ENCODE measurements at places on chromosomes 2 and 18. TPM values are rescaled to one million over a fixed set of nuclear protein-coding genes. Genes with fewer than 3 reads are reported as not detected.

The WBP1 gene
- total RNA-seq: 38.1 TPM

The GREB1L gene
- total RNA-seq: 6.0 TPM

The CCDC148 gene
- total RNA-seq: 1.6 TPM

GRCh38 chr2:8737571-8738175 lies 55.8 kb downstream of the ID2 start:
- no peak for DNase-seq
- H3K36me3 ChIP-seq: peaks cover 3% of the 10 kb centered on the region
- no peak overlapping the region for H3K27ac ChIP-seq
- H3K4me3 ChIP-seq: no peak overlapping the region
- H3K4me1 ChIP-seq: no peaks in the 10 kb centered on the region
- no peaks in the 10 kb centered on the region for H3K27me3 ChIP-seq

The CACNB4 gene
- 14.3 TPM for total RNA-seq

DNA sequence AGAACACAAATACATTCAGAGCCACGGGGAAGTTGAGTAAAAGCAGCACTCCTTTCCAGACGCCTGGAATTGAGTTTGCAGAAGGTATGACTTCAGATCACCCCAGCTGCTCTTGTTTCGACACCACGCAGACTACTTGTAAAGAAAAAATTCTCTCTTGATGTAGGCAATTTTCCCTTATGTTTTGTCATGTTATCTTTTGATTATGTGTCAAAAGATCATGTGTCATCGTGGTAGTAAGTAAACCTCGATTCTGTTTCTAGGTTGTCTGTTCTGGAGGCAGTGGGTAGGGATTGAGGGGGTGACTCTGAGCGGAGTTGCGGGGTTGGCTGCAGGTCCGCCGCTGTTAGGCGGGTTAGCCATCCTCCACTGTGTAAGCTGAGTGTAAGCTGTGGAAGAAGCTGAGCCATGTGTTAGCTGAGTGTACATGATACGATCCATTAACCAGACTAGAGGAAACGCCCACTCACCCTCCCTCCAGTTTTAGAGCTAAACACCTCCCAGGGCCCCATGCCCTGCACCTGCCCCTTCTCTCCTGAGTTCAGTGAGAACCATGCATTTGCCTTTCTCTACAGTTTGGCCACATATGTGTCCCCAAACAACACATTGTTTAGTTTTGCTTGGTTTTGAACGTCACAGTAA lies 181.8 kb downstream of the SNTG2 start:
- no peak overlapping the region for H3K27ac ChIP-seq
- no peaks in the 10 kb centered on the region for H3K27me3 ChIP-seq
- H3K4me1 ChIP-seq: no peaks in the 10 kb centered on the region
- H3K4me3 ChIP-seq: no peak overlapping the region
- no peaks in the 10 kb centered on the region for H3K36me3 ChIP-seq
- DNase-seq: no peak

- no peaks in the 10 kb centered on the region for H3K4me1 ChIP-seq
- no peaks in the 10 kb centered on the region for H3K36me3 ChIP-seq
- DNase-seq: no peak
- H3K27me3 ChIP-seq: no peaks in the 10 kb centered on the region
- H3K4me3 ChIP-seq: no peak overlapping the region
Observed at GRCh38 chr18:67143028-67143427, 373.5 kb downstream of the DSEL start.

GRCh38 chr2:119429225-119429981 lies 2.3 kb upstream of the TMEM37 start:
- H3K27me3 ChIP-seq: no peaks in the 10 kb centered on the region
- no peak overlapping the region for H3K4me3 ChIP-seq
- no peaks in the 10 kb centered on the region for H3K36me3 ChIP-seq
- H3K27ac ChIP-seq: no peak overlapping the region
- H3K4me1 ChIP-seq: no peaks in the 10 kb centered on the region
- no peak for DNase-seq

The ACP1 gene
- 56.5 TPM for total RNA-seq

DNA sequence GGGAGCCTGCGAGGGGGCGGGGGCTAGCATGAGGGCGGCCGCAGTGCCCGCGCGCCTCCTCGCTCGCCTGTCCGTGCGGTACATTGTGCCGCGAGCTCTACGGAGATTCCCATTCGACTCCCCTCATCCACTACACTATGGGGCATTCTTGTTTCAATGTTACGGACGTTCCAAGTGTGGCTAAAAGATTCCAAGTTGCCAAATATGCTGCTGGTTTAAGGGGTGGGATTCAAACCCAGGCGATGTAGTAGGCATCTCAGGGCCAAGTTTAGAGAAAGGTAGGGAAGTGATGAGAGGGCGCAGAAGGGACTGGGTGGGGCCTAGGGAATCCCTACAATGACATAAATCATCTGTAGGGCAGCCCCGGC lies 10.0 kb upstream of the CRYBA2 start:
- no peaks in the 10 kb centered on the region for H3K27me3 ChIP-seq
- H3K4me3 ChIP-seq: no peak overlapping the region
- DNase-seq: no peak
- no peaks in the 10 kb centered on the region for H3K4me1 ChIP-seq
- no peak overlapping the region for H3K27ac ChIP-seq
- no peaks in the 10 kb centered on the region for H3K36me3 ChIP-seq

GRCh38 chr2:182971820-182972547 lies 66.3 kb downstream of the NCKAP1 start:
- H3K27me3 ChIP-seq: no peaks in the 10 kb centered on the region
- no peak overlapping the region for H3K4me3 ChIP-seq
- no peak overlapping the region for H3K27ac ChIP-seq

- no peaks in the 10 kb centered on the region for H3K27me3 ChIP-seq
- DNase-seq: no peak
- H3K36me3 ChIP-seq: no peaks in the 10 kb centered on the region
- H3K27ac ChIP-seq: no peak overlapping the region
- no peaks in the 10 kb centered on the region for H3K4me1 ChIP-seq
Observed at GRCh38 chr2:137957033-137957432, 7.2 kb upstream of the HNMT start.

DNA sequence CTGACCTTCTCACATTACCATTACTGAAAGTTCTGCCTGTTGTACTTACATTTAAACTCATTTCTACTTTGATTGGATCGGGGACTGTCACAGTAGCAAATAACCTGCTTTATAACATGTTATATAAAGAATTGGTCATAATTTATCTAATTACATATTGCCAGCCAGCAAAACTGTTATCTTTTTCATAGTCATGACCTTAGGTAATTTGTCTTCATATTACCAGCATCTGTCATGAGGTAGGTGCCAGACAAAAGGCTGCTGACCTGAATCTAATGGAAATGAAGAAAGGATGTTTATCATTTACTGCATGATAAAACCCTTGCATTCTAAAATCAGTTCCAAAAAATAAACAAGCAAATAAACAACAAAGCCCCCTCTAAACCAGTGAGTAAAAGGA lies 89.4 kb upstream of the LRP1B start:
- H3K36me3 ChIP-seq: no peaks in the 10 kb centered on the region
- no peak overlapping the region for H3K27ac ChIP-seq
- no peaks in the 10 kb centered on the region for H3K4me1 ChIP-seq
- peaks cover 2% of the 10 kb centered on the region for H3K27me3 ChIP-seq
- no peak overlapping the region for H3K4me3 ChIP-seq

GRCh38 chr18:74060579-74060978 lies 87.1 kb downstream of the FBXO15 start:
- H3K27me3 ChIP-seq: no peaks in the 10 kb centered on the region
- H3K4me1 ChIP-seq: no peaks in the 10 kb centered on the region
- no peak for DNase-seq
- no peak overlapping the region for H3K27ac ChIP-seq

DNA sequence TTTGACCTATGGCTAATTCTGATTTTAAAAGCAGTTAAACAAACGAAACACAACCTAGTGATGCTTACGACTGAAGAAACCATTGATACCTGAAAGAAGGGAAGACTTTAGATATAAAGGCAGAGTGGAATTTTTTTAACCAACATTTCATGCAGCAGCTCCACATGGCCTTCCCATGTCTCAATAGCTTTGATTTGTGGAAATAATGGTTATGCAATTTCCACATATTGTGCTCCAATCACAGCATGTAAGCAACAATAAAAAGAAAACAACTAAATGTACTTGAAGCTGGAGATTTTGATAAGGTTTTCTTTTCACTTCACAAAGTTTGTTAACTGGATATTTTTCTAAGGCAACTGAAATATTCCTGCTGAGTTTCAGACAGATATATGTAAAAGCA lies 82.0 kb upstream of the SLC39A10 start:
- no peak overlapping the region for H3K27ac ChIP-seq
- H3K4me1 ChIP-seq: no peaks in the 10 kb centered on the region

DNA sequence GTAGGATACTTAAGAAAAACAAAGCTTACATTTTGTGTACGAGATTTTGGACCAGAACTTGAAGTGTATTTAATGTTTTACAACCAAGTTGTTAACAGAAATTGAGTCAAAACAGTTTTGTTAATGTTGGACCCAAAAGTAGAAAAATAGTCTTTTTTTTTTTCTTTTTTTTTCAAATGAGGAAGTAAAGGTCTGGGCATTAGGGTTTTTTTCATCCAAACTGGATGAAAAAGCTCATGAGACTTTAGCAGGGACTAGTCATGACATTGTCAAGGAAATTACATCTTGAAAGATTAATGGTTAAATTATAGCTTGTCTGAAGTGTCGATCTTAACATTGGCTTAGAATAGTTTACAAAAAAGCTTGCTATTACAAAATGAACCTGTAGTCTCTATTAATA lies 32.3 kb downstream of the CCNT2 start:
- H3K4me1 ChIP-seq: no peaks in the 10 kb centered on the region
- no peak overlapping the region for H3K4me3 ChIP-seq
- H3K27ac ChIP-seq: no peak overlapping the region

DNA sequence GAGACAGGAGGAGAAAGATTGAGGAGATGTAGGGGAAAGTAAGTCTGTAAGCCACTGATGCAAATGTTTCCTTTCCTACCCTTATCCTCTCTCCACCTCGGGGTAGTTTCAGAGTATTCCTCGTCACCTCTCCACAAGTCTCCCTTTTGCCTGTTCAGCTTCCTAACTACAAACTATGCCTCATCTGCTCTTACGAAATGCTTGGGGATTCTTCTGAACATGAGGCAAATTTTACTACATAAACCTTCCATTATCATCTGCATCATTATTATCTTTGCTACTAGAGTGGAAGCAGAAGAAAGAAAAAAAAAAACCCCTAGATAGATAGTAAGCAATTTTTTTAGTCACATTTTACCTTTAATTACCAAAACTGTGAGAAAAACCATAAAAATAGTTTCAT lies 43.1 kb upstream of the CWC22 start:
- H3K36me3 ChIP-seq: no peaks in the 10 kb centered on the region
- DNase-seq: no peak
- H3K4me1 ChIP-seq: no peaks in the 10 kb centered on the region
- H3K27ac ChIP-seq: no peak overlapping the region
- no peaks in the 10 kb centered on the region for H3K27me3 ChIP-seq

- no peaks in the 10 kb centered on the region for H3K27me3 ChIP-seq
- H3K4me3 ChIP-seq: no peak overlapping the region
- H3K36me3 ChIP-seq: no peaks in the 10 kb centered on the region
- peaks cover 5% of the 10 kb centered on the region for H3K4me1 ChIP-seq
- H3K27ac ChIP-seq: no peak overlapping the region
Observed at GRCh38 chr2:196376984-196377877, 205.9 kb upstream of the STK17B start.

DNA sequence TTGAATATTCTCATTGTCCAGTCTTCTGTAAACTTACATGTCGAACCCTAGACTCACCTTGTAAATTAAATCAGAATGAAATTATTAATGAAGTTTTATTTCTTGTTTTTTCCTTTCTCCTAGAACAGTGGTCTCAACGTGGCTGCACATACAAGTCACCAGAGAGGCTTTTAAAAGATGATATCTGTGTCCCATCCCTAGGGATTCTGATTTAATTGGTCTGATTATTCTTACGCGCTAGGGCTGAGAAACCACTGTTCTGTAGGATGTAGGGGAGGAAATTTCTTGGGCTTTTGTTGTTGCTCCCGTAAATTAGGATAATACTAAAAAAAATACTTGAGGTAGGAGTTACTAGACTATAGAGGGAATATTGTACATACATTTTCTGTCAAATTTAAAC lies 32.1 kb downstream of the PPM1B start:
- H3K36me3 ChIP-seq: no peaks in the 10 kb centered on the region
- H3K4me3 ChIP-seq: no peak overlapping the region

- H3K4me1 ChIP-seq: no peaks in the 10 kb centered on the region
- no peak within 1 kb of the TSS for H3K4me3 ChIP-seq
- DNase-seq: no peak
- no peak within 1 kb of the TSS for H3K27ac ChIP-seq
- H3K27me3 ChIP-seq: no peaks in the 10 kb centered on the region
- H3K36me3 ChIP-seq: no peaks in the 10 kb centered on the region
Observed at GRCh38 chr2:208189810-208190503, at the start of gene C2orf80. Gene C2orf80 (minus strand): TSS chr2:208190030. CDS start chr2:208186986, 3,044 bp downstream.

GRCh38 chr2:9091811-9092210 lies 88.3 kb upstream of the MBOAT2 start:
- no peak overlapping the region for H3K27ac ChIP-seq
- no peaks in the 10 kb centered on the region for H3K36me3 ChIP-seq
- no peaks in the 10 kb centered on the region for H3K4me1 ChIP-seq

GRCh38 chr2:51027968-51028367 lies 4.0 kb downstream of the NRXN1 start:
- H3K4me1 ChIP-seq: no peaks in the 10 kb centered on the region
- H3K27me3 ChIP-seq: no peaks in the 10 kb centered on the region
- no peaks in the 10 kb centered on the region for H3K36me3 ChIP-seq
- no peak for DNase-seq

The MFSD2B gene
- 0.33 TPM for total RNA-seq

DNA sequence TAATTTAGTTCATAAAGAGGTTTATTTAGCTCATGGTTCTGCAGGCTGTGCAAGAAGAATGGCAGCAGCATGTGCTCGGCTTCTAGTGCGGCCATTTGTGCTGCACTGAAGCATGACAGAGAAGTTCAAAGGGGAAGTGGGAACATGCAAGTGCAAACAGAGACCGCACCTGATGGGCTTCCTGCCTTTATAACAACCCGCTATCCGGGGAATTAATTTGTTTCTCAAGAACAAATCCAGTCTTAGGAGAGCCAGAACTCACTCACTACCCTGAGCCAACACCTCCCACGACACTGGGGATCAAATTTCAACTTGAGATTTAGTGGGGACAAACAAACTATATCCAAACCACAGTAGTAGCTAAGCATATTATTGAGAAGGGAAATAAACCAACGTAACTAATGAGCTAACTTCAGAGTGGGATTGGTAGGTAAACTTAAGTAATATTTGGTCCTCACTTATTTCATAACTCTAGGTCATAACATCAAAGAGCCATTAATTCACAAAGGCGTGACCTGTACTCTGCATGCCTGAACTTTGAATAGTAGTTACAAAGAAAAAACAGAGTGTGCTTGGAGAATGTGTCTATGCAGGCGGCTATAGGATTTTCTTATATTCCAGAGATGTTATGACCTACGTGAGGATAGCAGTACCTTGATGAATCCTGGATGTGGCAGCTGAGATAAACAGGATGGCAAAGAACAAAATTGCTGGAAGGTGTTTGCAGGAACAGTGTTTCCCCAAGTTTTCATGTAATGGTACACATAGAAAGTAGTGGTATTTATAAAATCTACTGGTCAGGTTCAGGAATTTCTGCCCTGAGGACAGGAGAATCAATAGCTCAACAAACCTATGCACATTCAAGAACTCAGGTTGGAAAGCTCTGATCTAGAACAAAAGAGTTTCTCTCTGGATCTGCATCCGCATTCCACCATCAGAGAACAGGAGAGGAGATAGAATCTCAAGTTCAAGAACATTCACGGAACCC lies 845.9 kb upstream of the ID2 start:
- no peaks in the 10 kb centered on the region for H3K36me3 ChIP-seq
- H3K27ac ChIP-seq: no peak overlapping the region
- no peaks in the 10 kb centered on the region for H3K4me1 ChIP-seq
- no peak overlapping the region for H3K4me3 ChIP-seq

- H3K4me1 ChIP-seq: no peaks in the 10 kb centered on the region
- H3K36me3 ChIP-seq: no peaks in the 10 kb centered on the region
- DNase-seq: no peak
- H3K27ac ChIP-seq: no peak overlapping the region
- no peak overlapping the region for H3K4me3 ChIP-seq
Observed at GRCh38 chr2:156349605-156350004, 17.1 kb upstream of the NR4A2 start.
